Brain (organoid and tissue), 16 donors: ENCODE measurements at places on chromosomes 2 and 18.

GRCh38 chr2:111701266-111701665, 182.7 kb downstream of the ANAPC1 start:
- DNase-seq: no peak

DNA sequence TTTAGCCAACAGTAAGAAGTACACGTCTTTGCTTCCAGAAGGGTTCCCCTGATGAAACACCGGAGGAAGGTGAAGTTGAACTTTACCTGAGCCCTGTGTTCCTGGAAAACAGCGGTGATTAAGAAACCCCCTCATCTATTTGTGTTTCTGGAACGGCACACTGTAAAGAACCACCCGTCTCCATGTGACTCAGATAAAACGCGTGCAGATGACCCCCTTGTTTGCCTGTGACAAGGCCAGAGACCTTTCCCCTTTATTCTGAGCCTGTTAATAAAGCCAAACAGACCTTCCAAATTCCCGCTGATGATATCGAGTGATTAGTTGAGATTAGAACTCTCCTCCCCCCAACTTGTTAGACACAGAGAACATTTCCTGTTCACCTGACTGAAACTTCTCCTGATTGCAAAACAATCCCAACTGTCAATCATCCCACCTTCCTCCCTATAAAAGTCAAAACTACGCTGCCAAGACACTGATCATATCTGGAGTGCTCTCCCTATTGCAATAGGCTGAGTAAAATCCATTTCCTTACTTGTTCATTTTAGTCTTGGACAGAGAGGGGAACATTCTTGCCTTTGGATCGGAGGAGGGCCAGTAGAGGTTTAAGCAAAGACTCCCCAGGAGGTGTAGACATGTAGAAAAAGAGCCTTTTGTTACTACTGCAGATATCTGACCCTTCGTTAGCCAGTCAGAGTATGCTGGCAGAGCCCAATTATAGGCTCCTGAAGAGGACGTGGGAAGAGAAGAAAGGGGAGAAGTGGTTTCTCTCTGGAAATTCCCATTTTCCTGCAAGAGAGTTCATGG, 914 bp upstream of the IWS1 start:
- DNase-seq: peak; percentile 12

GRCh38 chr2:74845217-74845751, 11.4 kb downstream of the HK2 start:
- DNase-seq: peak; percentile 76

DNA sequence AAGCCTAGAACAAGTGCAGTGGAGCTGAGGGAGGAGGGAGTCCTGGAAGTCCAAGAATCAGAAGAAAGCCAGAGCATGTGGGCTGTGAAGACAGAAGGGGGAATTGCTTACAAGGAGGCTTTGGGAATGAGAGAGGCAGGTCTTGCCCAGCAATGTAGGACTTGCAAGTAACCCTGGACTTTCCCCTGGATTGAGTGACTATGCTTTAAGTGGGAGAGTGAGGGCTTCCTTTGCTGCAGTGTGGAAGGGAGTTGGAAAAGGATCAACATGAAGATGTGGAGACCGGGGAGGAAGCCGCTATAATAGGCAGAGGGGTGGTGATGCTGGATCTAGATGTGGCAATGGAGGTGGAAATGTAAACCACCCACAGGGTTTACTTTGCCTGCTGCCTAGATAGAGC, 13.8 kb upstream of the SCYGR1 start:
- DNase-seq: no peak

- DNase-seq: no peak
Observed at GRCh38 chr2:162480067-162480466, 136.1 kb downstream of the GCA start.

GRCh38 chr18:57797209-57797651, 5.9 kb downstream of the ATP8B1 start:
- no peak for DNase-seq

DNA sequence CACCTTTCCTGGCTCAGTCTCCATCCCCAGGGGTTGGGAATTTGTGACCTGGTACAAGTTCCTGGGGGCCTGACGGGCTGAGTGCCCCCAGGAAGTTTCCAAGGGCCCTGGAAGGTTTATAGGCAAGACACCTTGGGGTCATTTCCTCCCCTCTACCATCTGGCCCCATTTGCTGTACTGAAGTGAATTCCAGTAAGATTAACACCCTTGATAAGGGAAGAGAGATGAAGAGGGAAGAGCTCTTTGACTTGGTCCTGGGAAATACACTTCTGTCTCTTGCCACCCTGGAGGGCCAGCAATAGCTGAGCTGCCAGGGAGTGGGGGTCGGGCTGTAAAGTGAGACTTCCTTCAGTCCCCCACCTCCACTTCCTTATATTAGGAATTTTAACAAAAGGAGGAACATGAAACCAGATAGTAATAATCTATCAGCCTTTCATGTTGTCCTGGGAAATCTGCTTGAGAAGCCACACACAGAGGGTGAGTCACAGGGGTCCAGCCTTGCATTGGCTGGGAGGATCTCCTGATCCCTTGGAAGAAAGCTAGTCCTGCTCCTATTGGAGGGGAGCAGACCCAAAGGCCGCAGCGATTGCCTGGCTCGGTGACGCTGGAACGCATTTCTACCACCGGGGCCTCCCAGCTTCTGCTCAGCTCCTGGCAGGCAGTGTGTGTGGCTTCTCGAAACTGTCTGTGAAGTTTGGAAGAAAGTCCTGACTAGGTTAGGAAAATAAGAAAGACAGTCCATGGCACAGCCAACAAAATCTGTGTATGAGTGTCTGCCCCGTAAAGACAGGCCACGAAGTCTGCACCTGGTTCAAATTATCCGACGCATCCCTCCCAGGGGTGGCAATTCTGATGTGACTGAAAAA, 87.3 kb downstream of the ACAA2 start:
- peak; percentile 66 for DNase-seq

- no peak for DNase-seq
Observed at GRCh38 chr2:78439122-78439521, 586.4 kb upstream of the REG3G start.

- no peak for DNase-seq
Observed at GRCh38 chr2:239014458-239015217, 166.8 kb downstream of the TWIST2 start.

- no peak for DNase-seq
Observed at GRCh38 chr18:2168022-2168421, 403.3 kb downstream of the METTL4 start.

DNA sequence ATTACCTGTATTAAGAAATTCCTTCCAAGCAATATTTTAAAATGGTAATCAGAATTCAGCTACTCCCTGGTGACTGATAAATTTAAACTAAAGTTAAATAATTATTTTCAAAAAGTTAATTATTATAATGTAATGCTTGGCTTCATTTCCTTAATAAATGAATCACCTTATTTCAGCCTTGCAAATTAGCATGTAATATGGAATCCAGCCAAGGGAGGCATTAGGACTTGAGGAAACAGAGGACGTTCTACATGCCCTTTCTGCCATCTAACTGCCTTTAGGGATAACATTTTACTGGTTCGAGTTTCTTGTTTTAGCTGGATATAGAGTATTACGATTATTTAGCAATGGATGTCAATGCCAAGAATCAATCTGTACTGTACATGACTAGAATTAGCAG, 636.3 kb downstream of the TSN start:
- DNase-seq: no peak
